ENCODE measurements at places on chromosomes 3 and 15.

GRCh38 chr3:130677343-130677742, 69.3 kb downstream of the PIK3R4 start:
- no peak for DNase-seq

- no peak for DNase-seq
Measured at GRCh38 chr15:42510258-42511006, 15.0 kb downstream of the SNAP23 start.

DNA sequence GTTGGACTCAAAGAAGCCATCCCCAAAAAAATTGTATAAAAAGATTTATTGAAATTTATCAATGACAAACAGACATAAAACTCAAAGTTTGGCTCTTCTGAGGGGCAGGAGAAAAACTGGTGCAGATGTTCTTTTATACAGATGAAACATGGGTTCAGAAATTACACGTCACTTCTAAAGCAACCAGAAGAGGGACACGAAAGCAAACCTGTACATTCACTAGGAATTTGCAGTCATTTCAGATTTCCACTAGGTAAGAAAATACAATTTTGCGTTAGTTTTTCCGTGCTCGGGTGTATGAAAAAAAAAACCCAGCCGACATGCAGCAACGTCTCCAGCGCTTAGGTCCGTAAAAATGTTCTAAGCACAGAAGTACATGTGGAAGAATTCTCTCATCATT, 41.8 kb downstream of the ANP32A start:
- no peak for DNase-seq

GRCh38 chr3:24725514-24726255, 231.0 kb upstream of the THRB start:
- DNase-seq = no peak

DNA sequence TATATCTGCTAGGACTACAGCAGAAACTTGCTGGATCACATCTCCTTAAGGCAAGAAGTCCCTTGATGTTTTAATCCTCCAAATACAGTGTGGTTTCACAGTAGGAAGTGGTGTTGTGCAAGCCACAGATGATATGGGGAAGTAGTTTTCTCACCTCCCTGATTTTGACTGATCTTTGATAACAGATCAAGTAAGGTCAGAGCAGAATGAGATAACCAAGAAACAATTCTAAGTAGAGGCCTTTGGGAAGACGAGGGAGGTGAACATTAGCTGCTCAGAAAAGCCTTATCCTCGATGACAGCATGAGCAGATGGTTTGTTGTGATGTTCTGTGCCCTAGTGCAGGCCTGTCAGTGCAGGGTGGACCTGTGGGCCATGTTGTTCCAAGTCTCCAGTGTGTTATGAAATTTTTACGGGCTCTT, 61.3 kb downstream of the RIOX2 start:
- DNase-seq = no peak

- DNase-seq = no peak
Measured at GRCh38 chr3:187277129-187277462, 14.4 kb downstream of the MASP1 start.

DNA sequence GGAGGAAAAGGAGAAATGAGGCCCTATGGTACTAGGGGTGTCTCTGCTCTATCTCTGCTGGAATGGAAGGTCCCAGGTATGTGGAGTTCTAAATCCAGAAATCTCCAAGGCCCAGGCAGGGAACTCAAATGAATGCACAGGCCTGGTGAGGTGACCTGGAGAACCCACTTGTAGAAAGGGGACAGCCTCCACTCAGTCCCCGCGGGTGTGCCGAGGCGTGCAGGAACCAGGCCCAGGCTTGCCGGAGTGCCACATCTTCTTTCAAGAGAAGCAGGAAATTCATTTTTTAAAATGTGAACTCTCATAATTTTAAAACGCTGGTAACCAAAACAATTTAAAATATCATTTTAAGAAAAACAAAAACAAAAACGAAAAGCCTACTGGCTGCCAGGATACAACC, 32.2 kb upstream of the ADCY5 start:
- DNase-seq = no peak

- DNase-seq = no peak
Measured at GRCh38 chr15:74716651-74717050, 8.7 kb downstream of the CYP1A1 start.

- DNase-seq = peak; percentile 94
Measured at GRCh38 chr3:138594150-138594934, at the start of gene CEP70. CEP70 (minus strand) TSS chr3:138594260; CDS start chr3:138572927, 21,333 bp downstream.

DNA sequence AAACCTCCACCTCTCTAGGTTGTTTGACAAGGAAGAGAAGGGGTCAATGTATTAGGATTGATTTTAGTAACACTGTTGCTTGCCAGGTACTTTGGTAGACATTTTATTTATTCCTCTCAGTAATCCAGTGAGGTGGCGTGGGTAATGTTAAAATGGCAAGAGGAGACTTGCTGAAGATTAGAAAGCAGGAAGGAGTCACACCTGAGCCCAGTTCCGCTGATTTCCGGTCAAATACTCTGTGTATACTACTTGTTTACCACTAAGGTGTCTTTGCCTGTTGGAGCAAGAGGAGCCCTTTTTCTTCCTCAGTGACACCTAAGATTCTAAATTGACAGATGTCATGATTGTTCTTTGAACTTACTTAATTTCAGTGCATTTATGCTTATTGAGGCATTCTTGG, 1.7 kb downstream of the OXNAD1 start:
- no peak for DNase-seq

GRCh38 chr3:149547413-149547812, 72.9 kb downstream of the TM4SF4 start:
- no peak for DNase-seq

DNA sequence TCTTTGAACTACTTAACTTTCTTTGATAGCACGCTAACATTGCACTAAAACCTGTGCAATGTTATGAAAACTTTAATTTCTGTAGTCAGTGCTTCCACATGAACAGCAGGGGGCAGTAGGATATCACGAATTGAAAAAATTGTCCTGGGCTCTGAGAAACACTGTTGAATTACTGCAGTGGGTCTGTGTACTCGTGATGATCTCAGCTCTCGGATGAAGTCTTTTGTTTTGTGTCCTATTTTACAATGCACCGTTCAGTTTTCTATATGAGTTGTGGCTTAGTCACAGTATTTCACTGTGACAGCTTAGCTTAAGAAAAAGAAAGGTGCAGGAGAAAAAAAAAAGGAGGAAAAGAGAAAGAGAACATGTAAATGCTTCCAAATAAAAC, 141.3 kb upstream of the CCDC54 start:
- peak; percentile 84 for DNase-seq

DNA sequence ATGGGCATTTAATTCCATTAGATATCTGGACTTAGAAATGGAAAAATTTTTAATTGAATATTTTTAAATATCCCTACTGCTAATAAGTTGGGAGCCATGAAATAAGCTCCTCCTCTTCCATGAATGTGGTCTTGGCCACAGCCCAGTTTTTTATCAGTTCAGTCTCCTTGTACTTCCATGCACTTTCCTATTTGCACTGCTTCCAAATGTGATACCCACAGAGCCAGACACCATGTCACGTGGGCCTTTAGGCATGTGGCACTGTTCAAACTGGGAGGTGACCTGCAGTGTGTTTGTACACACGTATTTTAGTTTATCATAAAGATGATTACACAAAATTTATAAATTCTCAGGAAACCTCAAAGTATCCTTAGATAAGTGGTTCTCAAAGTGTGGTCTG, 80.1 kb upstream of the DGKG start:
- DNase-seq = no peak

- peak; percentile 40 for DNase-seq
Measured at GRCh38 chr15:51830276-51830806, 888 bp downstream of the TMOD3 start.

GRCh38 chr3:113828600-113828999, 10.0 kb upstream of the GRAMD1C start:
- DNase-seq = no peak

DNA sequence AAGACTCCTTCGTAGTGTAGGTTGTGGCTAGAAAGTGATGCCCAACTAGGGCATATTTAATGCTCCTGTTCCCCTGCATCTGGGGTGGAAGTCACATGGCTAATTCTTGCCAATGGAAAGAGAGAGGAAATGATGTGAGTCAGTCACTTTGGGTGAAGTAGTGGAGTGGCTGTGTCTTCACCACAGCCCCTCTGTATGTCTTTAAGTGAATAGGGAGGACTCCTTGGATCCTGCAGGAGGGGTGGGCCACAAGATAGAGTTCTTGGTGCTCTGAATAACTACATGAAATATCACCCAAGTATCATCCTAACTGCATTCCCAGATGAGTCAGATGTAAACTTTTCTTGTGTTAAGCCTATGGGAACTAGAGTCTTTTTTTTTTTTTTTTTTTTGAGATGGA, 17.8 kb upstream of the MB21D2 start:
- DNase-seq = peak; percentile 79

GRCh38 chr15:101650145-101650544, 2.0 kb downstream of the TM2D3 start:
- DNase-seq = no peak

DNA sequence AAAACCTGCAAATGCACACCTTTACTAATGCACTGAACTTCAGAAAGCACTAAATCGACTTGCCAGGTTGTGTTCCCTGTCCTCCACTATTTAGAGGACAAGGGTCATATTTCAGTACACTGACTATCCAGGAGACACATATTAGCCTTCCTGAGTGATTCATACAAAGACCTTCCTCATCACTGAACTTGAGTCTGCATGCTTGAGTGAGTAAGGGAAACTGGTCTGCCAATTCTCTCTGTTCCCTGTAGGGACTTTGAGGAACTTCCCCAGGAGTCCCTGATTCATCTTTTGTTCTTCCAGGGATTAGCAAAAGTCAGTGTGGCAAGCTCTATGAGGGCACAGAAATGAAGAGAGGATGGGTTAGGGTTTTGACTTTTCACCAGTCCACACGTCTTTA, 565.9 kb downstream of the PDCD6IP start:
- no peak for DNase-seq

DNA sequence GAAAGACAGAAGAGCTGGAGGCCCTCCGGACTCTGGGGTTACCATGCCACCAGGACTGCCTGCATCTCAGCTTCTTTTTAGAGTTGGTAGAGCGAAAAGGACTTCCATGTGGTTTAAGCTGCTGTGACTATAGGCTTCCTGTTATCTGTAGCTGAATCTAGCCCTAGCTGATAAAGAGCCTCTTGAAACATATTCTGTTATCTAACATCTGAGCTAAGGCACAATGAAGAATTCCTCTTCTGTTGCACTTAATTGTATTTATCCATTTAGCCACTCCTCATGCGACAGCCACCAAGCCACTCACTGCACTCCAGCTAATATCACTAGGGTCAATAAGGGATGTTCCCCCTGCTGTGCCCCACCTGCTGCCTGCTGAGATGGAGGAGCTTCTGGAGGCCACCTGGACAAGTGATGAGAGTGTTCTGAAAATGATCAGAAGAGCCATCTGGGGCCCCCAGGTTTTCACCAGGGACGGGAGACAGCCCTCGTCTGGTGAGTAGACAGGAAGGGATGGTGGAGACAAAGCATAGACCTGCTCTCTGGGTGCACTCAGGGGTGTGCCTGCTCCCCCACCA, 94.6 kb upstream of the PLXNA1 start:
- DNase-seq = no peak

GRCh38 chr15:91320101-91320500, 220.0 kb downstream of the SV2B start:
- no peak for DNase-seq

DNA sequence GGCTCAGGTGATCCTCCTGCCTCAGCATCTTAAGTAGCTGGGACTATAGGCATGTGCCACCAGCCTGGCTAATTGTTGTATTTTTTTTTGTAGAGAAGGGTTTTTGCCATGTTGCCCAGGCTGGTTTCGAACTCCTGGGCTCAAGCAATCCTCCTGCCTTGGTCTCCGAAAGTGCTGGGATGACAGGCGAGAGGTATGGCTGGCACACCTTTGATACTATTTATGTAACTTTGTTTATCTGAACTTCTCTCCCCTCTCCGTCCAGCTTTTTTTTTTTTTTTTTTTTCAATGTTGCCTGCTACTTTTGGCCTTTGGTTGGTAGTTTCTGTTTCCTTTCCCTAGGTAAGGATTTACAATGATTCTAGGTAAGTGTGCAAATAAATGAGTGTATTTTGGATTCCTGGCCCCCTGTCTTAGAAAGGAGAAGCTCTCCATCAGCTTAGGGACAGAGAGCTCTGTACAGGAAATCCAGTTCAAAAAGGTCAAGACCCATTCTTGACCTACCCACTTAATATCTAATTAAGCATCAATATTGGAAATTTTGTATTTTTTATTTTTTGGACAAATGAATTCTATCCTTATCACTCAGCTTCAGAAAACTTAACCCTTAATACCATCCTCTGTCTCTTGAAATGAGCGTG, 6.8 kb downstream of the ARL6IP5 start:
- DNase-seq = no peak

GRCh38 chr15:100508641-100509300, 20.0 kb downstream of the CERS3 start:
- DNase-seq = no peak

DNA sequence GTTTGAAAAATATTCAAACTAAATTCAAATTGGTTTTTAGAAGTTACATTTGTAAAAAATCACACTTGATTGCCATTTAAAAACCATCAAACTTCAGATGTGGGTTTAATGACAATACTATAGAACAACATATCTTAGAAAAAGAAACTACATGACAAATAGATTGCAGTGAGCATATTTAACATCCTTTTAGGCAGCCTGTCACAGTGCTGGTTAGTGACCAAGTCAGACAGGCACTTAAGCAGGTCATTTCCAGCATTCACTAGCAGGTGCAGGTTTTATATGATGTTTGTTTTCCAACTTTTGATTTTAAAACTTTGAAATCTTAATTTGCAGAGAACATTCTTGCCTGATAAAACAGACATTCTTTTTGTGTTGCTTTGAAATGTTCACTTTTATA, 115.7 kb downstream of the MBNL1 start:
- no peak for DNase-seq

DNA sequence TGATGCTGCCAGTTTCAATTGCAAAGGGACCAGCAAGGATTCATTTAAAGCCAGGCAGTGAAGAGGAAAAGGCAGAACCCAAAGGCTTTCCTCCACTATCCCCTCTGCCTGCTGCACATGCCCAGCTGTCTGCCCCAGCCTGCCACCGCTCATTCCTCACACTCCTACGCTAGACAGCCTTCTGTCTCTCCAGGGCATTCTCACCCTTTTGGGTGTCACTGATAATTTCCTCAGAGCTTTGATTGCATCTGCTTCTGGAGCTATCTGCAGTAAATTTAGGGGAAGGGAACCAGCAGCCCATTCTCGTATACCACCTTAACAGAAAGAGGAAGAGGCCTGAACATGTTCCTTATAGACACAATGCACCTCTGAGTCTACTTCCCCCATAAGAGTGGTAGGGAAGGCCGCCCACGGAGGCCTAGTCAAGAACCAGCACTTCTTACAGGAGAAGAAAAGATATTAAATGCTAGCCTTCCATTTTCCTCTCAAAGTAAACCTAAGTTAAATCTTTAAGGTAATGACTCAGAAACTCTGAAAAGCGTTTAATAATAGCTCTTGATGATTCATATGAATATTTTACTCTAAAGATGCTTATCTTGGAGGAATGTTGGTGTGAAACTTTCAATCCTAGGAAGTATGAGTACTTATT, 20.9 kb downstream of the NUDT16 start:
- DNase-seq = peak; percentile 39

GRCh38 chr3:126921085-126921824, 61.7 kb upstream of the PLXNA1 start:
- no peak for DNase-seq

GRCh38 chr3:53328746-53329145, 18.6 kb downstream of the DCP1A start:
- DNase-seq = no peak

All from fibroblast of skin of scalp (primary cell).